ENCODE measurements at places on chromosomes 3 and 15. TPM values are rescaled to one million over a fixed set of nuclear protein-coding genes. Genes with fewer than 3 reads are reported as not detected.

GRCh38 chr15:89777782-89778380, 1.7 kb downstream of the MESP2 start:
- DNase-seq: peak; percentile 51

GRCh38 chr15:38260077-38260476, 7.4 kb downstream of the SPRED1 start:
- no peak for DNase-seq

DNA sequence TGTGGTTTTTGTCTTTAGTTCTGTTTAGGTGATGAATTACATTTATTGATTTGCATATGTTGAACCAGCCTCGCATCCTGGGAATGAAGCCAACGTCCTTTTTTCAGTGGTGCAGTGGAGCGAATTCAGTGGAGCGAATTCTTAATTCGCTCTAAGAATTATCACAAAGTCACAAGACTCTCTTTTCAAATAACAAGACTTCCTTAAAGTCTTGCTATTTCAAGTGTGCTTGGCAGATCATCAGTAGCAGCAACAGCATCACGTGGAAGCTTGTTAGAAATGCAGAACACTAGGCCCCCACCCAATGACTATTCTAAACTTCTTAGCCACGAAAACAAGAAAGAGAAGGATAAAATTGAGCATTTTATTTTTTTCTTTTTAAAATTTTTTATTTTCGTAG, 58.1 kb upstream of the CD200R1L start:
- no peak for DNase-seq

DNA sequence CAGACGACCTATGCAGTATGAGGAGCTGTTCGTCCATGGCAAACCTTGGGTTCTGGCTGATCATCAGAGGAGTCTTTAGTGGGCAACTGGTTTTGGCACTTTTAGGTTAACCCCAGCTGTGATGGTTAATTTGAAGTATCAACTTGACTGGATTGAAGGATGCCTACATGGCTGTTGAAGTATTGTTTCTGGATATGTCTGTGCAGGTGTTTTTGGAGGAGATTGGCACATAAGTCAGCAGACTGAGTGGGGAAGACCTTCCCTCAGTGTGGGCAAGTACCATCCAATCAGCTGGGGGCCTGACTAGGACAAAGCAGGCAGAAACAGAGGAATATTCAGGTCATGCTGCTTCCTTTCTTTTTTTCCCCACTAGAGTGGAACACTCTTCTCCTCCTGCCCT, 284.1 kb downstream of the NFKBIZ start:
- no peak for DNase-seq

- no peak for DNase-seq
Measured at GRCh38 chr3:59043391-59043790, 6.4 kb downstream of the CFAP20DC start.

- DNase-seq: peak; percentile 82
Measured at GRCh38 chr3:165206454-165207266, 10.5 kb upstream of the SLITRK3 start.

DNA sequence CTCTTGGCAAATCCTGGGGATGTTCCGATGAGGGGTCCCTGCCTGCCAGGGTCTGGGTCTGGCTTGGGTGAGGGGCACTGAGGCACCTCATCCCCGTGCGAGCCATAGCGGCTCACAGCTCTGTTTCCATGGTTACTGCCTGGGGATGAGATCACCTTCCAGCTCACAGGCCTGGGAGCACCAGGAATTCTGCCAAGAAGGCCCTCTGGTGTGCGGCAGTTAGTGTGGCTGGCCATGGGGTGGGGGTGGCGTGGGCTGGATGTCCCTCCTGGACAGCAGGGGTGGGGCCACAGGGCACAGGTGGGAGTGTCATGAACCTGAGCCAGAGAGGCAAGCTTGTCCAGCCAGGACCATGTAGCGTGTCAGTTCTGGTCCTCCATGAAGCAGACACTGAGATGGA, 22.1 kb upstream of the PRR23E start:
- no peak for DNase-seq

DNA sequence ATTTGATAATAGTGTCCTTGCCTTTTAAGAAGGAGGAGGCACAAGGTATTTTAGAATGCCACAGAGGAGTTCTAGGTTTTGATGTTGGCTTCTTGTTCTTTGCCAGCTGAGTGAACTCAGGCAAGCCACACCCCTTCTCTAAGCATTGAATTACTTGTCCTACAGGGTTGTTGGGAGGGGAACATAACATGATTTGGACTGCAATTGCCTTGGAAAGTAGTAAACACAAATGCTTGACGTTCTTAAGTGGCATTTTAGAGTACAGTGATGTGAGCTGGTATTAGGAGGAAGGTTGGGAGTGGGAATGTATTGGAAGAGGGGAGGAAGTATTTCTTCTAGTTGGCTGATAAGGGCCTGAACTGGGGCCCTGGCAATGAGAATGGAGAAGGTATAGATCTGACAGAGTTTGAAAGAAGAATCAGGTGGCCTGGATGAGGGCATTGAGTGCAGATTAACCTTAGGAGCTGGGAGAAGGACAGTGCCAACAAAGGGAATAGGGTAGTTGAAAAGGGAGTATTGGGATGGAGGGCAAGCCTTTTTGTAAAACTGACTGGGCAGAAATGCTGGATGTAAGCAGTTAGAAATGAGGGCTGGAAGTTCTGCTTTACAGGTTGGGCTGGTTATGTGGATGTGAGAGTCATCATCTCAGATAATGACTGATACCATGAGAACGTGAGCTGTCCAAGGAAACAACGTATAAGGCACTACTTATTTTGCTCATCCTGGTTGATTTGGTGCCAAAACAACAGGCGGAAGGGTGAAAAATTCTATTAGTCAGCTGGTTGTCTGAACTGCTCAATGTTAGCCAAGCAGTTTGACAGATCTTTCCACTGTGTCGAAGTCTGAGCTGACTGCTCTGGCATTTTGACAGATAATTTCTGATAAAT, 16.7 kb downstream of the KAT2B start:
- no peak for DNase-seq

DNA sequence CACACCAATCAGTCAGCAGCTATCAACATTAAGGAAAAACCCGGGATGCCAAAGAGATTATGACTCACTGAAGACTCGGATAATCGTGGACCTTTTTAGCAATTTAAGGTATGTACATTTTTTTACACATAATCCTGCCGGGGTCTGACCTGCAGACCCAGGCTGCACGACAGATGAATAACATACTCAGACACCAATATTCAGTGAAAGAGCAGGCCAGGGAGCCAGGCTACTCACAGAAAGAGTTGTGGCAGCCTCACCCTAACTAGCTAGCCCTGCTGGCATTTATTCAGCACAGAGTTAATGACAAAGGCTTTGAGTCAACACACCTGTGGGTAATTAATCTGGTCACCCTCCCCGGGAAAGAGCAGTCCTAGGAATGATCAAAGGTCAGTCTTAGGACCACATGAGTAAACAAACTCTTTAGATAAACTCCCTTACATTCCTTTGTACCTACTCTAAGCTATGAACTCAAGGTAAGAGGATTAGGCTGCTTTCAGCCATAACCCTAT, 727.5 kb downstream of the TBL1XR1 start:
- no peak for DNase-seq

- DNase-seq: no peak
Measured at GRCh38 chr3:73052857-73053256, 8.6 kb upstream of the EBLN2 start.

DNA sequence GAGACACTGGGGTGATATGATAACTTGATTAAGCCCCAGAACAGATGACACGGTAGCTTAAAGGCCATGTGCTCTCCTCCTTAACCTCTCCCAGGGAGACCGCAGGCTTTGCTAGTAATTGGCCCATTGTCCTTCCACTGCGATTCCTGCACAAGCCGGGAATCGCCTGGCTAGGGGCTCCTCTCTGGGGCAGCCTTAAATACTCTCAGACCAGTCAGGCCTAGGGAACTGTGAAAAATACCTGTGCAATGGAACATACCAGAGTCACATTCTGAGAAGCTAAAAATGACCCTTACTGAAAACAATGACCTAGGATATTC, 56.3 kb downstream of the CPN2 start:
- DNase-seq: no peak

GRCh38 chr15:85453144-85453872, 72.9 kb downstream of the AKAP13 start:
- no peak for DNase-seq

Gene SLC22A14
- not detected for total RNA-seq

Gene FSIP1
- total RNA-seq: 0.34 TPM

DNA sequence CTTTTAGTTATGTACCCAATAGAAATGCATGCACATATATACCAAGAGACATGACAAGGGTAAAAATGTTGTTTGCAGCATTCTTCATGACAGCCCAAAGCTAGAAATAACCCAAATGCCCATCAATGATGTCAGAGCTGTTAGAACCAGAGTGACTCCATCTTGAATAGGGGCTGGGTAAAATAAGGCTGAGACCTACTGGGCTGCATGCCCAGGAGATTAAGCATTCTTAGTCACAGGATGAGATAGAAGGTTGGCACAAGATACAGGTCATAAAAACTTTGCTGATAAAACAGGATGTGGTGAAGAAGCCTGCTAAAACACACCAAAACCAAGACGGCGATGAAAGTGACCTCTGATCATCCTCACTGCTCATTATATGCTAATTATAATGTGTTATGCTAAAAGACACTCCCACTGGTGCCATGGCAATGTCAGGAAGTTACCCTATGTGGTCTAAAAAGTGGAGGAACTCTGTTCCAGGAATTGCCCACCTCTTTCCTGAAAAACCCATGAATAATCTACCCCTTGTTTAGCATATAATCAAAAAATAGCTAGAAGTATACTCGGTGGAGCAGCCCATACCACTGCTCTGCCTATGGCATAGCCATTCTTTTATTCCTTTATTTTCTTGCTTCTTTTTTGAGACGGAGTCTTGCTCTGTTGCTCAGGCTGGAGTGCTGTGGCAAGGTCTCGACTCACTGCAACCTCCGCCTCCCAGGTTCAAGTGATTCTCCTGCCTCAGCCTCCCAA, 32.9 kb downstream of the ZBTB11 start:
- DNase-seq: no peak

DNA sequence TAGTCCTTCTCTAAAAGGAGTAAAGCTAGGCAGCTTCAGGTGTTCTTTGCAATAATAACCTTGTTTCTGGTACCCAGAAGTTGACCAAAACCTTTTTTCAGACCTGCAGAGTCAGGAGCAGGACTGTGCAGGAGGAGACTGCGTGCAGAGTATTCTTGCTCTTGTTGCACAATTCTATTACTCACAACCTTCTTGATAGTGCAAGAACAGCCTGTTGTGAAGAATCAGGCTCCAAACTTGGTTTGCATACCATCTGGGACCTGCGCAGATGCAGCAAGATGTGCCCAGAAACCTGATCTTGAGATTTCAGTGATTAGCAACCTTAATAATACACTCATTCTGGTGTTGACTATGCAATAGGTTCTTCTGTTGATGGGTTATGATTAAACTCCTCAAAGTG, 111.9 kb downstream of the ATG7 start:
- no peak for DNase-seq

DNA sequence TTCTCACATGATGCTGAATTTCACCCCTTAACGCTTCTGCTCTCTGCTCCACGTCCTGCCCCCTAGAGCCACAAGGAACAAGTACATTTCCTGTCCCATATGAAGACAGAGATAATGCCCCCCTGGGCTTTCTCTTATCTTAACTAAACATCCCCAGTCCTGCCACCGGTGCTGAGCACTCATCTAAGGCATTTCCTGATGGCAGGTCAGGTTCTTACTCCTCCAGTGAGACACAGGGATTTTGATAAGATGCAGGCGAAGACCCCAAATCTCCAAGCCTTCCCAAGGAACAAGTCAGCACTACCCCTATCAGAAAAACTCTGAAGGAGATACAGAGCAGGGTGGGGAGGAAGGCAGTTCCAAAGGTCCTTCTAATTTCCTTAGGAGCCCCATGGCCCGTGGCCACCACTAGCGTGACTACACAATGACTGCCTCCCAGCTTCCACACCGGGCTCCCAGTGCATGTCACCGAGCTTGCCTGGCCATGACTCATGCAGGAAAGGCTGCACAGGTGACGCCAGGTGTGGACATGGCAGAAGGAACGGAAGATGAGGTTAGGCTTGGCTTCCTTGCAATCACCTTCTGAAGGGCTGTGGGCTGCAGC, 152.9 kb downstream of the XXYLT1 start:
- DNase-seq: no peak

DNA sequence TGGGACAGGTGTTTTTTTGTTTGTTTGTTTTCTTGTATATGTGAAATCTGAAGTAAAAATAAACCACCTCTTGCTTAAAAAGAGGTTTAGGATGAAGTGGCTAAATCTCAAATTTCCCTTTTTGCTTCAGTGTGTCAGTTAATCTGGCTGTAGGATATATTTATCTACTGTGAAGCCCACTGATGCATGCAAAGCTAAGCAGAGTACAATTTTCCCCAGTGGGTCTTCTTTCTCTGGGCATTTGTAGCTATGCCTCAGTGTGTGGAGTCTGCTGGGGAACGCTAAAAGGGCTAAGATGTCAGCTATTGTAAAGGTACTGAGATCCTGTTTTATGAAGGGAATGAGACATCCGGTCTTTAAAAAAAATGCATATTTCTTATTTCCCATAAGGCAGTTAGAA, 190.6 kb downstream of the TCF12 start:
- DNase-seq: no peak

- no peak for DNase-seq
Measured at GRCh38 chr3:59780209-59780608, 730.4 kb upstream of the CFAP20DC start.

DNA sequence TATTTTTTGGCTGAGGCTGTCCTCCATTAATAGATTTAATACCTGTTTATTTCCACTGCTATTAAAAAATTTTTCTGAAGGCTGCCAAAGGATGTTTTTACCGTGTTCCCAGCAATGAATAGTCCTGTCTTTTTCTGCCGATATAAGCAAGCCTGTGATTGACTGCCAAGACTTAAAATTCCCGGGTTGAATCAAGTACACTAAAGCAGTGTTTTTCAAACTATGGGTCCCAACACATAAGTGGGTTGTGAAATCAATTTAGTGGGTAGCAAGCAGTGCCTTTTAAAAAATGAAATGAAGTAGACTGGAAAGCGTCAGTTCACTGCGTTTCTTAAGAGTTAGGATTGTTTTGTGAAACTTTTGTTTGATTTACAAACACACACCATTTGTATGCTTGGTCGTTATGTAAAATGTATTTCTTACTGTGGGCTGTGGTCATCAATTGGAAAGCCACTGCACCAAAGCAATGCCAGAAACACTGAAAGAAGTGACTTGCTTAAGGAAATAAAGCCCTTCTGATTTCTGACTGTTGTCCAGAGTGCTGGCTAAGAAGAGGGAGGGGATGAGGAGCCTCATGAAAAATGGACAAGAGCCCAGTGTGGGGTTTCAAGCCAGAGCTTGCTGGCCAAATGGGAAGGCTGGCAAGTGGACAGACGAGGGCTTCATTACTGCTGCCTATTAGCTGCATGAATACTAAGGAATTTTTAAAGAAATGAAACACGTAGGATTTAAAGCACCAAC, 206.0 kb downstream of the THRB start:
- DNase-seq: peak; percentile 84

Gene ADGRG7
- total RNA-seq: not detected

Gene RARB
- total RNA-seq: 24.0 TPM

All from right cardiac atrium (tissue), 5 donors.